ENCODE measurements at places on chromosomes 11 and 22. TPM values are rescaled to one million over a fixed set of nuclear protein-coding genes. Genes with fewer than 3 reads are reported as not detected.

GRCh38 chr22:43592476-43592875, 180.7 kb downstream of the MPPED1 start:
- H3K36me3 ChIP-seq: no peaks in the 10 kb centered on the region
- H3K27me3 ChIP-seq: no peaks in the 10 kb centered on the region
- peaks cover 6% of the 10 kb centered on the region for H3K4me1 ChIP-seq

- H3K4me3 ChIP-seq: no peak overlapping the region
- no peak overlapping the region for H3K27ac ChIP-seq
Observed at GRCh38 chr22:29218758-29219408, 13.2 kb downstream of the EMID1 start.

GRCh38 chr11:6660712-6661111, 5.1 kb upstream of the DCHS1 start:
- no peaks in the 10 kb centered on the region for H3K36me3 ChIP-seq
- DNase-seq: no peak
- H3K27me3 ChIP-seq: peaks cover 31% of the 10 kb centered on the region
- peaks cover 3% of the 10 kb centered on the region for H3K4me1 ChIP-seq

DNA sequence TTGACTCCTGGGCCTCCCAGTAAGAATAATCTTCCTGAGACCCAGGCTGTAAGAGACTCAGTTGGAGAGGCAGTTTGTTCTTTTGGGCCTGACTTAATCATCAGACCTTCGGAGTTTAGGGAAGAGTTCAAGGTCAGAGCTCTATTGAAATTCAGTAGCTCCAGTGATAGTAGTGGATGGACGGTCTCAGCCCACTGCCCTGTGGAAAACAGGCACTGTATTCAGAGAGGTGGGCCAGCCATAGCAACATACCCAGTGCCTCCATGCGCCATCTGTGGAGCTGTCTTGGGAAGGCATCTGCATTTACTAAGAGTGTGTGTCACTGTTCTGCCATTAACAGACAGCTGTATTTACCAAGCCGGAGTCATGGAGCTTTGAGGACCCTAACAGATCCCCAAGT, 2.9 kb downstream of the SMARCB1 start:
- no peaks in the 10 kb centered on the region for H3K36me3 ChIP-seq
- H3K4me1 ChIP-seq: peaks cover 24% of the 10 kb centered on the region
- H3K27ac ChIP-seq: no peak overlapping the region

- no peaks in the 10 kb centered on the region for H3K4me1 ChIP-seq
- H3K27me3 ChIP-seq: no peaks in the 10 kb centered on the region
- H3K27ac ChIP-seq: no peak overlapping the region
- no peak for DNase-seq
- no peaks in the 10 kb centered on the region for H3K36me3 ChIP-seq
Observed at GRCh38 chr11:6498121-6498520, 1.0 kb downstream of the DNHD1 start.

DNA sequence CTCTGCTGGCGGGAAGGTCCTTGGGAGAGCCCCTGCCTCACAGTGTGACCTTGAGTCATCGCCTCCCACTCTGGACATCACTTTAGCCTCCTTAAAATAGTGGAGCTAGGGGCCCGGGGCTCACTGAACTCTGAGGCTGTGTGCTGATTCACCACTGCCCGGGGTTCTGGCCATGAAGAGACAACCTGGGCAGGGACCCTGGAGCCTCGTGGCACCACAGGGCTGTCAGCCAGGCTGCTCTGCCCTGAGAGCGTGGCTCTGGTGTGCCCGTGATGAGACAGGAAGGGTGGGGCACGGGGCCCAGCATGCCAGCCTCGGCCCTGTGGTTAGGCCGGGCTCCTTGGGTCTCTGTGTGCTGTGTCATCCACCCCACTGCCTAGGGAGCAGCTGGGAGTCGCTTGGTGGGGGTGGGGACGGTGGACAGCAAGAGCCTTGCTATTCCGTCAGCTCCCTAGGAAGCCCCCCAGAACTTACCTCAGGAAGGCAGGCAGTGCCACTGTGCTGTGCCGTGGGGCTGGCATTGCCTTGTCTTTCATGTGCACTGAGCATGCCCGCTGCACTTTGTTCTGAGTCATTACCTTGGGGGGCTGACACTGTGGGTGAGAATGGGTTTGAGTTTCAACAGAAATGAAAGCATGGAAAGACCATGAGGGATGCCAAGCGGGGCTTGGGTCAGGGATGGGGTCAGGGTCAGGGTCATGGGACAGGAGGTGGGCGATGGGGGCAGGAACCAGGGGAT, 31.7 kb downstream of the TPCN2 start:
- no peaks in the 10 kb centered on the region for H3K27me3 ChIP-seq
- H3K4me1 ChIP-seq: no peaks in the 10 kb centered on the region
- H3K36me3 ChIP-seq: no peaks in the 10 kb centered on the region
- H3K4me3 ChIP-seq: no peak overlapping the region
- no peak overlapping the region for H3K27ac ChIP-seq
- no peak for DNase-seq

Gene SLC25A1
- 28.6 TPM for total RNA-seq

DNA sequence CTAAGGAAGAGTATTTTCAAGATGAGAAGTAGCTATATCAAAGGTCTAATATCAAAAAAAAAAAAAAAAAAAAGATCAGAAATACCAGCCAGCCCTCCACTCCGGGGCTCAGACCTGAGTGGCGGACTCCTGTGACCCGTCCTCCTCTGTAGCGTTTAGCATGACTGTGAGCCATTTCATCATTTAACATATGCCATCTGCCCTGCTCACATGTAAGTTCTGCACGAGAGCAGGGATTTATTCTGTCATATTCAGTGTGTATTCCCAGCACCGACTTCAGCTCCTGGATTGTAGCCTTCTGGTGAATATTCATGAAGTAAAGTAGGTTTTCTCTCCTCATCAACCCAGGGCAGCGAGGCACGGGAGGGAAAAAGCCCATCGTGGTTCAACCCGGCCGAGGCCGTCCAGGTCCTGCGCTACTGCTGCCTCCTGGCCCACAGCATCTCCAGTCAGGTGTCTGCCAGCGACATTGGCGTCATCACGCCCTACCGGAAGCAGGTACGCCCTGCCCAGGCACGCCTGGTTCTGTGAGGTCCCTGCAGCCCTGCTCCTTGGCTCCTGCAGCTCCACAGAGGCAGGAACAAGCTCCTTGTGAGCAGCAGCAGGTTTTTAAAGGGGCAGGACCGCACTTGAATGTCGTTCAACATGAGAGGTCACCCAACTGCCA, 12.7 kb upstream of the PANX2 start:
- no peaks in the 10 kb centered on the region for H3K36me3 ChIP-seq
- H3K4me3 ChIP-seq: no peak overlapping the region
- H3K27me3 ChIP-seq: no peaks in the 10 kb centered on the region
- no peaks in the 10 kb centered on the region for H3K4me1 ChIP-seq
- no peak overlapping the region for H3K27ac ChIP-seq
- DNase-seq: no peak

Gene LMO2
- 0.92 TPM for total RNA-seq

GRCh38 chr22:44391481-44392445, 79.0 kb upstream of the SHISAL1 start:
- no peak overlapping the region for H3K27ac ChIP-seq
- H3K4me3 ChIP-seq: no peak overlapping the region
- peaks cover 4% of the 10 kb centered on the region for H3K4me1 ChIP-seq
- DNase-seq: no peak

Gene DDX25
- 12.4 TPM for total RNA-seq

DNA sequence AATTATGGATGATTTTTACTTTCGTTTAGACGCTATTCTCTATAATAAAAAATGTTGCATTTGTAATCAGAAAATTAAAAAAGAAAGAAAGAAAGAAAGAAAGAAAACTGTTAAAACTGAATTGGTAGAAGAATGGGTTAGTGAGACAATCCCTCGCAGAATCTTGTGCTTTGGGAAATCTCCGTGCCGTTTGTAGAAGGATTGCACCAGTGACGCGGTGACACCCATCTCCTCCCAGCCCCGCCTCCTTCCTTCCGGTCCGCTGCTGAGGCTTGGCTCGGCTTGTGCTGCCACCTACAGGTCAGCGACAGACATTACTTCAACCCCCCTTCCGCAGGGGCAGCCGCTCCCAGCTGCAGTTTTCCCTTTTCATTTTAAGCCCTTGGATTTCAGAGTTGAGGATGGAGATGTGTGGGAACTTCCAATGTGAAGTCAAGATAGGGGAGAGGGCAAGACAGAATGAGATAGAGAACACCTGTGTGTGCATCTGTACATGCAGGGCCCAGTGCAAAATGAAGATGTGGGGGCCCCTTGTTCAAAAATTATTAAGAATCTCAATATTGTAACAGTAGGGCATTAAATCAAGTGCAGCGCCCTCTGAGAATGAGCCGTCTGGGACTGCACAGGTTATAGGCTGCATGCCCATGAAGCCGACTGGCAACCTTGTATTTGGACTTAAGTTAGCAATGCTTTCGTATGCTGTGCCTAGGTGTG, 41.1 kb downstream of the TST start:
- H3K4me3 ChIP-seq: peak overlapping the region; percentile 50
- DNase-seq: peak; percentile 95
- no peaks in the 10 kb centered on the region for H3K36me3 ChIP-seq
- H3K27me3 ChIP-seq: no peaks in the 10 kb centered on the region
- H3K4me1 ChIP-seq: no peaks in the 10 kb centered on the region
- H3K27ac ChIP-seq: no peak overlapping the region

GRCh38 chr22:39236321-39237317, 8.2 kb downstream of the PDGFB start:
- peaks cover 64% of the 10 kb centered on the region for H3K27me3 ChIP-seq
- no peak overlapping the region for H3K4me3 ChIP-seq
- no peaks in the 10 kb centered on the region for H3K36me3 ChIP-seq
- DNase-seq: no peak

Gene MEI1
- not detected for total RNA-seq

DNA sequence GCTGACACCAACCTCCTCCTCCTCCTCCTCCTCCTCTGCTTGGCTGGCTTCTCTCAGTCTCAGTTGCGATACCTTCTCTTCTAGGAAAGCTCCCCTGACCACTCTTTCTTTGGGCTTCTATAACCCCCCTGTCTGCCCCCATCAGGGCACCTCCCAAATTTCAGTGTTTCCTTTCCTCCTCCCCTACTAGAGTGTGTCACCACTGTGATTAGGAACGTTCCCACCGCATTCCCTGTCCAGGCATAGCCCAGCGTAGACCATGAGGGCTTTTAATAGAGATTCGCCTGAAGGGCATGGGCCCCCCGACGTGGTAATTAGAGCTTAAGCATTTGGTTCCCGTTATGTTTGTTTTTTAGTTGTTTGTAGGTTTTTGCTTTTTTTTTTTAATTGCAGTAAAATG, 65.5 kb downstream of the KIAA1671 start:
- H3K4me3 ChIP-seq: no peak overlapping the region
- no peaks in the 10 kb centered on the region for H3K36me3 ChIP-seq
- no peak for DNase-seq
- no peak overlapping the region for H3K27ac ChIP-seq
- H3K4me1 ChIP-seq: peaks cover 7% of the 10 kb centered on the region

- no peaks in the 10 kb centered on the region for H3K27me3 ChIP-seq
- no peaks in the 10 kb centered on the region for H3K36me3 ChIP-seq
- no peak for DNase-seq
- no peak overlapping the region for H3K27ac ChIP-seq
Observed at GRCh38 chr11:68298659-68299516, 13.5 kb upstream of the LRP5 start.

Gene VSIG10L2
- total RNA-seq: not detected

DNA sequence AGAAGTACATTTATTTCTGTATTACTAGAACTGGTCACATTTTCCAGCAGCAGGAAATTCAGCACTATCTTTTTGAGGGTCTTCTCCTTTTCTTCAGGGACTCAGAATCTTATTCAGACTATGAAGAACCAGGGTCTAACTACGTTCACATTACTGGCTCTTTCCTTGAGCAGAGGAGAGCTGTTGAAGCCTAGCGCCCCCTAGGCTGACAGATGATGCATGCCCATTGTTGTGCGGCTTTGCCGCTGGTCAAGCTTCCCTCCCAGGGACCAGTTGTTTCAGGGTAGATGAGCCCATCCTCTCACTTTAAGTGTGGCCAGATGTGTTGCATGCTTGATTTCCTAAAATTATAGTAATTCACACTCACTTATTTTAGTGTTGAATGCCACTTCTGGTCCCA, 168.2 kb upstream of the PDGFD start:
- no peaks in the 10 kb centered on the region for H3K27me3 ChIP-seq
- DNase-seq: peak; percentile 74
- H3K4me3 ChIP-seq: no peak overlapping the region
- no peaks in the 10 kb centered on the region for H3K36me3 ChIP-seq

Gene OR4C5
- not detected for total RNA-seq

- no peaks in the 10 kb centered on the region for H3K36me3 ChIP-seq
- H3K27me3 ChIP-seq: no peaks in the 10 kb centered on the region
- H3K4me3 ChIP-seq: no peak overlapping the region
- H3K4me1 ChIP-seq: no peaks in the 10 kb centered on the region
- DNase-seq: no peak
- H3K27ac ChIP-seq: no peak overlapping the region
Observed at GRCh38 chr11:132228746-132229325, 858.4 kb downstream of the NTM start.

DNA sequence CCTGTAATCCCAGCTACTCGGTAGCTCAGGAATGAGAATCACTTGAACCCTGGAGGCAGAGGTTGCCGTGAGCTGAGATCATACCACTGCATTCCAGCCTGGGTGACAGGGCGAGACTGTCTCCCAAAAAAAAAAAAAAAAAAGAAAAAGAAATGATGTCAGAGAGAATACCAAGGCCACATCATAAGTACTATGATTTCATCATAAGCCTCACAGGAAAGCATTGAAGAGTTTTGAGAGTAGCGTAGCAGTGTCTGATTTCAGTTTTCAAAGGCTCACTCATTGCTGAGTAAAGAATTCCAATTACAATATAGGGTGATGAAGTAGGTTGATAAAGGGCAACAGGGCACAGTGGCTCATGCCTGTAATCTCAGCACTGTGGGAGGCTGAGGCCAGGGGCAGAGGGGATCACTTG, 88.8 kb downstream of the MRTFA start:
- no peak for DNase-seq
- no peak overlapping the region for H3K4me3 ChIP-seq
- peaks cover 5% of the 10 kb centered on the region for H3K36me3 ChIP-seq

GRCh38 chr11:66365166-66365565, 6.4 kb downstream of the SLC29A2 start:
- DNase-seq: no peak
- no peaks in the 10 kb centered on the region for H3K4me1 ChIP-seq
- no peak overlapping the region for H3K27ac ChIP-seq
- H3K36me3 ChIP-seq: no peaks in the 10 kb centered on the region
- no peak overlapping the region for H3K4me3 ChIP-seq
- H3K27me3 ChIP-seq: no peaks in the 10 kb centered on the region

DNA sequence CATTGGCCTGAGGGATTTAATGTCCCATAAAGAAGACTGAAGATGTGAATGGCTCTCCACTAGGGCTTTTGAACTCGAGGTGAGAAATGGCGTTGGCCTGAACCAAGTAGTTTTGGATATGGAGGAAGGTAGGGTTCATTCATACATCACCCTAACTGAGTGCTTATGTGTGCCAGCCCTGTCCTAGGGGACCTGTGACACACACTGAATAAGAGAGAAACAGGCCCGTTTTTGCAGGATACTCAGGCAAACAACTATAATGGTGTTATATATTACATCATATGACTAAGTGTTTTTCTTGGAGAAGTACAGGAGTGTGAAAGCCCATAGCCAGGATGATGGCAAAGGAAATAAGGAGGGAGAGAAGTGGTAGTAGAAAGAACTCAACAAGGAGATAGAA, 368.1 kb downstream of the TMEM135 start:
- H3K4me3 ChIP-seq: no peak overlapping the region
- H3K27me3 ChIP-seq: no peaks in the 10 kb centered on the region
- no peak for DNase-seq
- no peaks in the 10 kb centered on the region for H3K36me3 ChIP-seq

- DNase-seq: no peak
- no peak overlapping the region for H3K4me3 ChIP-seq
- H3K27me3 ChIP-seq: no peaks in the 10 kb centered on the region
- H3K36me3 ChIP-seq: no peaks in the 10 kb centered on the region
Observed at GRCh38 chr11:28819741-28820140, 711.6 kb downstream of the METTL15 start.

Gene IFITM10
- not detected for total RNA-seq

All from neural progenitor cell (in vitro differentiated cells).